Tracheal epithelial cell (primary cell): ENCODE measurements at places on chromosomes 16 and 17. TPM values are rescaled to one million over a fixed set of nuclear protein-coding genes. Genes with fewer than 3 reads are reported as not detected.

The TCAP gene
- total RNA-seq: 0.21 TPM in 1 of 2 replicates, not detected in the other

The UBE2G1 gene
- total RNA-seq: 58.8 and 63.3 TPM in 2 replicates

The FNDC8 gene
- not detected in 2 replicates for total RNA-seq

The TBC1D26 gene
- not detected in 2 replicates for total RNA-seq

The PABPN1L gene
- not detected in 2 replicates for total RNA-seq

The ADAMTS18 gene
- total RNA-seq: under 0.01 TPM in 1 of 2 replicates, not detected in the other

The VAMP2 gene
- total RNA-seq: 3.4 and 3.9 TPM in 2 replicates
